ENCODE measurements at places on chromosomes 1 and 21.

DNA sequence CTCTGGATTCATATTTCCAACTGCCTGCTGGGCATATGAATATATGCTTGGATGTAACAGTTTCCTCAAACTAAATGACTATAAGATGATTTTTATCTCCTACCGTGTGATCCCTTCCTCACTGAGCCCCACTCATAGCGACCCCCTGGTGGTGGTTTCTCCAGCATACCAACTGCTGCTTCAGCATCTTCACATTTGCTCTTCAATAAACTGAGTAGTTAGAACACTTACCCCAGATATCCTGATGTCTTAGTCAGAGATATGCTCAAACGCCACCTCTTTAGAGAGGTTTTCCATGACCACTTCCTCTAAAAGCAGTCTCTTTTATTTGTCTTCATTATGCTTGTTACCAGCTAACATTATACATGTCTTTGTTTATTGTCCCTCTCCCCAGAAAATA is 10.2 kb upstream of the HNRNPR start:
- DNase-seq, result no peak

DNA sequence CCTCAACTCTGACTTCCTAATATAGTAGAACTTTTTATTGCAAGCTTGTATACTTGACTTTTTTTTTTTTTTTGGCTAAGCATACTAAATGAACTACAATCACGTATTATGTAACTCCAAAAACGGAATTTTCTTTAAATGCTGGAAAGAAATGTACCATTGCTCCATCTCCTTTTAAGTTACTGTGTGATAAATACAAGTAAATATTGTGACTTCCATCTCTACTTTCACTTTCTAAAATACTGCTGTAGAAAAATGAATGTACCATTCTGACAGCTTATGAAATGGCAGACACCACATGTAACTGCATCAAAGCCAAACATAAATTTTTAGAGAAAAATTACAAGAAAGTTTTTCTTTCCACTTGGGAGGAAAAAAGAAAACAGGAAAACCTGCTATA is 54.7 kb downstream of the ASH1L start:
- DNase-seq, result no peak

DNA sequence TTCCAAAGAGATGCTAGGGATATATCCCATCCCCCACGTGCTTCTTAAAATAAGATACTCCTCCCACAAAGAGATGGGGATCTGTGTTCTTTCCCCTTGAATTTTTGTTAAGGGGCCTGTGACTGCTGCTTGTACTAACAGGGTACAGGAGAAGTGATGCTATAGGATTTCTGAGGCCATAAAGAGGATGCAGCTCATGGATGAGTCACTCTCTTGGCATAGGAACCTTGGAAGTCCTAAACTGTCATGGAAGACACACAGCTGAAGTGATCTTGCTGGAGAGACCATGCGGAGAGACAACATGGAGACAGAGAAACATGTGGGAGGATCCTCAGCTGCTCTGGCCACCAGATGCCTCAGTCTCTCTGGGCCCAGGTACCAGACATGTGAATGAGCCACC is 157.2 kb downstream of the S1PR1 start:
- no peak for DNase-seq

DNA sequence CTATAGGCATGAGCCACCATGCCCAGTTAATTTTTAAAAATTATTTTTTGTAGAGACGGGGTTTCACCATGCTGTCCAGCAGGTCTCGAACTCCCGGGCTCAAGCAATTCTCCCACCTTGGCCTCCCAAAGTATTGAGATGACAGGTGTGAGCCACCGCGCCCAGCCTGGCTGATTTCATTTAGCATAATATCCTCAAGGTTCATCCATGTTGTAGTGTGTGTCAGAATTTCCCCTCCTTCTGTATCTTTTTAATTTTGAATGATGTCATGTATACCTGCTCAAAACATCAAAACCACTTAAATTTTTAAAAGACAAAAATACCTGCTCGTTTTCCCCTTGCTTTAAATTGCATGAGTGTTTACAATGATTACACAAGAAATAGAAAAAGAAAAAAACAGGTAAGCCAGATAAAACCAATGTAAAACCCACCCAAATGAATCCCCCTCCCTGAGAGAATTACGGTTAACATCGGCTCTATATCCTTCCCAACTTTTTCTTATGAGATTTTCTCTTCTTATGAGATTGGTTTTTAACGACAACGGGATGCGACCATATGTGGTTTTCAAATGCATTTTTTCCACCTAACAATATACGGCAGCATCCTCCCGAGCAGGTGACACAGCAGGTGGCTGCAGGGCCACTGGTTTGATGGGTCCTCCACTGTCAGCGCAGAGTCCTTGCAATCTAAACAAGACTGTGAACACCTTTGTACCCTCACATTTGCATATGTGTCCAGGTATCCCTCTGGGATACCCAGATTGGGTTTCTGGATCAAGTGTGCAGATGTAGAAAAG is 22.1 kb downstream of the IFFO2 start:
- DNase-seq, result no peak

- peak; percentile 12 for DNase-seq
Observed at GRCh38 chr1:209689477-209689876, 14.3 kb downstream of the G0S2 start.

GRCh38 chr1:43363935-43364525 is 3.8 kb downstream of the ELOVL1 start:
- DNase-seq, result no peak

DNA sequence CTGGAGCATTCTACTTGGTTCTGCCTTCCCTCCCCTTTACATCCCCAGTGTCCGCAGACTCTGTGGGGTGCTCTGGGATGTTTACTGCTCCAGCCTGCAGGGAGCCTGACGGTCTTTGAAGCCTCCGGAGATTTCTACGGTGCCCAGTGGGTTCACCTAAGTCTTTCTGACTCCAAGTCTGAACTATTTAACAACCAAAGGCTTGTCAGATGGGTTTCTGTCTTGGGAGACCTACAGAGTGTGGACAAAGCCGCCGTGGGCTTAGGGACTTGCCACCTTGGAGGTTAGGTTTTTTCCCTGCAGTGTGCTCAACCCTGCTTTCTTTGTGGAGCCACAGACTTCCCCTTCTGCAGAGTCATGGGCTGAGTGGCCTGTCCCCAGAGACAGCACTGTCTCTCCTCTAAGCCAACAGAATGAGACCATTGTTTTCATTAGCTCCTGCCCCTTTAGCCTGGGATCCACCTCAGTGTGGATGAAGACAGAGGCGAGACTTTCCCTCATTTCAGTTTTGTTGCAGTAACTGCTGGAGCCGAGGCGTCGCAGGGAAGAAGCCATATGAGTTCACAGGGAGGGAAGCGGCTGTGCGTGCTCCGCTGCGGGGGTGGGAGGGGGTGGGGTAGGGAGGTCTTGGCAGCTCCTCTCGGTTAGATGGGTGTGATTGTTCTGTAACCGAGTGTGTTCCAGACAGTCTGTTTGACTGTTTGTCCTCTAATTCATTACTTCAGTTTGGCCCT is 120.7 kb downstream of the CNIH3 start:
- DNase-seq, result no peak

DNA sequence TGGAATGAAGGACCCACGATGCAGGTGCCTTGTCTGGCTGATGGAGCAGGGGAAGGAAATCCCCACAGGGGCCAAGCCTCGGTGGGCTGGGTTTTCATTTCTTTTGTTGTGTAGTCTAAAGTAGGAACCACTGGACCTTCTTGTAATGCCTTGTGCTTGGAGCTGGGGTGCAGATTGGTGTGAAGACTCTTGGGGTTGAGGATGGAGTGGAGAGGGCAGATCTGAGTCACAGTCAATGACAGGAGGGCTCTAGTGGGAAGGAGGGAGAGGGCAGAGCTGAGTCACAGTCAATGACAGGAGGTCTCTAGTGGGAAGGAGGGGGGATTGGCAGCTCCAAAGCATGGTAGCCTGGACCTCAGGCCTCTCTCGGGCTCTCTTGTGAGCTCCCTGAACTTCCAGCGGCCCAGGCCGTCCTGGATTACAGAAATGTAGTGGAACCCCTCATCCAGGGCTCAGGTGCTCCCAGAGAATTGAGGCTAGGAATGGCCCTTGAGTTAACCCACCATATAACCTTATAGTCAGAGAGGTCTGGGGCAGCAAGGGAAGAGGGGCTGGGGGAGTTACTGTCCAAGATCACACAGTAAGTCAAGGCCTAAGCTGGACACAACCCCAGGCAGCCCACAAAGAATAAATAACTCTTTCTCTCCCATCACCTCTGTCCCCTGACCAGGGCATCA is 313.8 kb downstream of the MATN1 start:
- peak; percentile 12 for DNase-seq

GRCh38 chr1:109499661-109500536 is 6.0 kb downstream of the CYB561D1 start:
- DNase-seq, result peak; percentile 70

GRCh38 chr1:37473431-37474045 is 842 bp upstream of the ZC3H12A start:
- DNase-seq, result peak; percentile 45

DNA sequence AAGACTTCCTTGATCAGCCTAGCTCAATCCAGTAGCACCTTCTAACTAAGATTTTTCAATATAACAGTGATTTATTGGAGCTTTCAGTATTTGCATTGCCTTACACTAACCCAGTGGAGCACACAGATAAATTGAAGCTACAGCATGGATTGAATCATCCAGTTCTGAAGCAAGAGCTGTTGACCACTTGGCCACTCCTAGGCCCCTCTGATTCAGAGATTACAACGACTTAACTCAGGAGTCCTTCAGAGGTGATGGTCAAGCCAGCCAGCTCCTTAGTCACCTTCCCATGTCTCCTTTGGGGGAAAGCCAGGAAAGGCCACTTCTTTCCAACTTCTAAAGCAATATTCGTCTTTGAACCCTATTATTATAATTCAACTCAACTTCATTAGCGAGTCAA is 151.8 kb downstream of the TENT5C start:
- no peak for DNase-seq

GRCh38 chr1:198272492-198272891 is 115.7 kb downstream of the NEK7 start:
- no peak for DNase-seq

DNA sequence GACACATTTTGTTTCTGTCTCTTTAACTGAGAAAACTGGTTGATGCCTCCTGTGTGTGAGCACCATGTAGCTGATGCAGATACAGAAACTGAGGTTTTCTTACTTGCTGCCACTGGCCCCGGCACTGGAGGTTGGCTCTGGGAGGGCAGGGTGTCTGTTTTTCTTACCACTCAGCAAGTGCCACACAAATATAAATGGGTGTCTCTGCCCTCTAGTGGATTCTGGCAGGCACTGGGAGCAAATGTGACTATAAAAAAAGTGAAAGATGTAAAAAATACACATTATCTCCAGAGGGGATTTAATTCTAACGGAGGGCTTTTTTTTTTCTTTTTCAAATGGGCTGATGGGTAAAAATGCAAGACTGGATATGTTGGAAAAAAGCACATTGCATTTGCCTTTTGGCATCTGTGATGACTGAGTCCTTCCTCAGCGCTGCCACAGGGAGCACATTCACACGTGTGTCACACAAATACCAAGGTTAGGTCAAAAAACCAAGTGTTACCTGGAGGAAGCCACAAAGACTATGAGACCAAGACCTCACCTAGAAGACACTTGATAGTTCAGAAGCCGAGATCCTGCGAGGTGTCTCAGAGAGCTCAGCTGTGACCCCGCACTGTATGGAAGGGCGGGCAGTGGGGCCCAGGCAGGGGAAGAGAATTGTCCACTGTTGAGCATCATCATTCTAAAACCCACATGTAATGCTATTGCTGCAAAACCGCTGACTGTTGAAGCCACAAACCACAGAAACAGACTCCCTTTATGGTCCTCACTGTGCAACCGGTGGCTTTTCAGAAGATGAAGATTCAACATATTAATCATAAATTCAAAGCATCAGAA is 18.9 kb downstream of the PGBD2 start:
- peak; percentile 49 for DNase-seq

DNA sequence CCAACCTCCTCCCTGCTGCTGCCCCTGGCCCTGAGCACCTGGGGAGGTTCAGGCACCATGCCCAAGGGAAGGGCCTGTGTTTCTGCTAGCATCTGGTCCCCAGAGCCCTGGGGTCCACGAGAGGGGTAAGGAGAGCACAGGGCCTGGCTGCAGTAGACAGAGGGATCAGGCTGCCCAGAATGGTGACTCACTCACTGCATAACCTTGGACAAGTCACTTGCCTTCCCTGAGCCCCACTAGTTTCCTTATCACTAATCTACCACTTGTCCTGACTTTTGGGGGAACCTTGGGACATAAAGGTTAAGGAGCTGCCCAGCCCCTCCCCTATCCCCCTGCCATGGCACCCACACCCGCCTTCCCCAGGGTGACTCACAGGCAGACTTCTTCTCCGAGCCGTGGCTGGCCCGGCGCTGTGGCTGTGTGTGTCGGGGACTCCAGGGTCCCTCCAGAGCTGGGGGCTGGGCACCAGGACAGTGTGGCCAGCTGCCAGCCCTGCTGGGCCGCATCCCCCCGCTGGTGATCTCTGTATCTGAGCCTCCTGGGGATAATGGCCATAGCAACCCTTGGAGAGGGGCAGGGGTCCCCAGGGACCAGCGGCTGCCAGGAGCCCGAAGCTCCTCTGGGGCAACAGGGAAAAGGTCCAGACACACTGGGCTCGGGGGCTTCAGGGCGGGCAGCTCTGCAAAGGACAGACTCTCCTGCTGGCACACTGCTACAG is 4.0 kb downstream of the ARHGEF19 start:
- DNase-seq, result no peak

- no peak for DNase-seq
Observed at GRCh38 chr1:61569303-61569621, 155.7 kb downstream of the TM2D1 start.

DNA sequence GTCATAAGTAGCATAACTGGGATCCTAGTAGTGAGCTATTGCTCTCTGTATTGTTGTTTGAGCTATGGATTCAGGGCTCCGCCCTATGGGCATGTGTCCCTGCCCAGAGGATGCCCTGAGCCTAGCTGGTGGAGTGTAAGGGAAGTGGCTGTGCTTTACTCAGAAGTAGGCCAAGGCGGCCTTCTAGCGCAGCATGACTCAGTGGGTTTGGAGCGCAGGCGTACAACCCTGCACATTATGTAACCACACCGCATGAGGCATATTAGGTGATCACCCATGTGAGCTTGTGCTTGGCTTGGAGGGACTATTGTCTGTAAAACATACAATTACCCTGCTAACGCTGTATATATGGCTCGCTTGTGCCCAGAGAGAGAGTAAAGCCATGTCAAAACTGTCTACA is 11.1 kb upstream of the UBE2U start:
- no peak for DNase-seq

DNA sequence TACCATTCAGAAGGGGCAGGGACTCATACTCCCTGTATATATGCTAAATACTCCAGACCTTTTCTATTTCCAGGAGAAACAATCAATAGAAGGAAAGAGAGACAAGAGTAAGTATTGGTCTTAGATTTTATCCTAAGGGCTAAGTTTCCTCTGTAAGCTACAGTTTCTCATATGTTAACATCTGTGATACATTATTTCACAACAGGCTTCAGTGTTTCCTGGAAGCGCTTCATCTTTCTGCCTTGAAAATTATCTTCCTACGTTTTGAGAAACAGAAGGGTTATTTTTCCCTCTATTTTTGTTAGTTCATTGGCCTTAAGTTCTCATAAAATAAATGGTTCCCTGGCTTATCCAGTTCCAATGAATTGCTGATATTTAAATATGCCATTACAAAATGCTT is 15.6 kb downstream of the FMO1 start:
- DNase-seq, result no peak

DNA sequence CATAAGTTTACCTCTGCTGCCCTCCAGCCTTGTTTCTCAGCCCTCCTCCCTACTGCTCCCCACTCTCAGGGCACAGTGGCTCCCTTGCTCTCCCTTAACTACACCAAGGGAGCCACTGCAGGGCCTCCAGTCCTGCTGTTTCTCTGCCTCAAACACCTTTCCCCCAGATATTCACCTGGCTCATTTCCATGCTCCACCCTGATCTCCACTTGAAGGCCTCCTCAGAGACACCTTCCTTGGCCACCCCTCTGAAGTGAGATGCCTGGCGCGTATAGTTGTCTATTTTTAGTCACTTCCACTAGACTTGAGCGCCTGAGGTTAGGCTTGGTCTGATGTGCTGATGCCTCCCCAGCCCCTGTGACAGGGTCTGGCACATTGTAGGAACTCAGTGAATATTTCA is 34.9 kb downstream of the SEC16B start:
- no peak for DNase-seq

Measured in Caki2 (cell line).